ENCODE measurements at places on chromosomes 7 and 10. TPM values are rescaled to one million over a fixed set of nuclear protein-coding genes. Genes with fewer than 3 reads are reported as not detected.

DNA sequence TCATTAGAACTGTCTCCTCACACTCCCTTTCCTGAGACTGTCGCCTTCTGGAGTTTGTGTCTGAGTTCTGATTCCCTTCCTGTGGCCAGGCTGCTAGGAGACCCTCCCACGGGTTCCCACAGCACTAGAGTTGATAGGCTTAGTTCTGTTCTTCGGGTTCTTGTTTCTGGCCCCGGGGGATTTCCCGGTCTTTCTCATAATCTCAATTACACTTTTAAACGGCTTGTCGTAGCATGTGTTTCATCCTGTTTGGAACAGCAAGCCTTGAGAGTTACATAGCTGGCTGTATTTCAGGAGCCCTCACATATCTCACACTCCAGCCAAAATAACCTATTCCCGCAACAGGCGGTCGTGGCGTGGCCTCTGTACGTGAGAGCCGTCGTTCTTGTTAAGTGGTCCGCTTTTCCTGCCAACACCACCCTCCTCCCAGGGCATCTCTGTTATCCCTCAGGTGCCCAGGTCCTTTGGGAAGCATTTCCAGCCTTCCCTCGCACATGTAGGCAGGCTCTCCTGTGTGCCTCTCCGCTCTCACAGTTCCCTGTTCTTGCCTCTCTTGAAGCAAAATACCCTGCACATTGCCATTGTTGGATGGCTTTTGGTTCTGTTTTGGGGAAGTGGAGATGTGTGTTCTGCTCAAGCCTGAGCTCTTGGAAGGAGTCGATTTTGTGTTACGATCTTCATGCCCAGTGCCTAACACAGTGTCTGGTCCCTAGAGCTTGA is 46.0 kb downstream of the CDC123 start:
- DNase-seq = no peak

GRCh38 chr7:139714163-139714901 is 63.5 kb downstream of the HIPK2 start:
- peak; percentile 14 for DNase-seq

- no peak for DNase-seq
Observed at GRCh38 chr7:37102518-37103137, 346.0 kb downstream of the ELMO1 start.

RNLS gene
- total RNA-seq = 9.5 TPM
